ENCODE measurements at places on chromosomes 5 and 9. TPM values are rescaled to one million over a fixed set of nuclear protein-coding genes. Genes with fewer than 3 reads are reported as not detected.
A peak's percentile ranks its signal among the peaks of the same experiment; 100 is the strongest.

PCDHGA1 gene
- 1.2 TPM for polyA plus RNA-seq

ADCY2 gene
- polyA plus RNA-seq = 4.4 TPM

TSSK1B gene
- not detected for polyA plus RNA-seq

CNTLN gene
- polyA plus RNA-seq = 14.9 TPM

RANBP17 gene
- 10.9 TPM for polyA plus RNA-seq

STOML2 gene
- polyA plus RNA-seq = 136 TPM

IGFBPL1 gene
- polyA plus RNA-seq = 1.8 TPM

TXNDC8 gene
- not detected for polyA plus RNA-seq

NCS1 gene
- 27.4 TPM for polyA plus RNA-seq

DNA sequence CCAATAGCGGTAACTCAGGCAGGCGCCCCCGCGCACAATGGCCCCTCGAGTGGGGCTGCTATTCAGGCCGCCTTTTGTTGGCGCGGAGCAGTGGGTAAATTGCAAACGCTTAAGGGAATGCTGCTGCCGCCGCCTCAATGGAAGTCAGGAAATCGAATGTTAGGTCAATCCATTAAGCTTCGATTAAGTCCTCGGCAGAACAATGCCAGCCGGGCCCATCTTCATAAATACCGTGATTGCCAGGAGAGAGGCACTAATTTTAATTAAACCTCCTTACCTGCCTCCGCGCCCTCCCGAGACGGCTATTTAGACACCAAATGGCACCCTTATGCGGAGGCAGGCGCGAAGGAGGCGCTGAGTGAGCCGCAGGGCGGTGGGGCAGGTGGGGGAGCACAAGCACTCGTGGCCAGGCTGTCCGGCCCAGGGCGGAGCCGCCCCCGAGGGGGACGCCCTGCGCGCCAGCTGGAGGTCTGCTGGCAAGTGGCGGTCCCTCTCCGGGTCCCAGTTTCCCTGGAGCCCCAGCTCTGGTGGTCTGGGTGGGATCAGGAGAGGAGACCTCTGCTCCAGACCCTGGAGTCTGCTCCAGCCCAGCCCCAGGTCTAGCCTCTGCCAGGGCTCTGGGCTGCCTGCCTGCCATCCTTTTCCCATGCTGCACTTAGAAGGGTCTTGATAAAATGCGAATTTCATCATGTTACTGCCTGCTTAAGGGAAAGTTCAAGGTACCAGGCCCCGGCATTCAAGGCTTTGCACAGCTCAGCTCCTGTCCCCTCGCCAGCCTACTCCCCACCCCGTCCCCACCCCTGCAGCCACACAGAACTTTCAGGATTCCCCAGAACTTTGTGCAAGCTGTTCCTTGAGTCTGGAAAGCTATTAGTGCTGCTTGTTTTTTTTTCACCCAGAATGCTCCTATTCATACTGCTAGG is 19.7 kb downstream of the NR5A1 start:
- no peak for DNase-seq

DNA sequence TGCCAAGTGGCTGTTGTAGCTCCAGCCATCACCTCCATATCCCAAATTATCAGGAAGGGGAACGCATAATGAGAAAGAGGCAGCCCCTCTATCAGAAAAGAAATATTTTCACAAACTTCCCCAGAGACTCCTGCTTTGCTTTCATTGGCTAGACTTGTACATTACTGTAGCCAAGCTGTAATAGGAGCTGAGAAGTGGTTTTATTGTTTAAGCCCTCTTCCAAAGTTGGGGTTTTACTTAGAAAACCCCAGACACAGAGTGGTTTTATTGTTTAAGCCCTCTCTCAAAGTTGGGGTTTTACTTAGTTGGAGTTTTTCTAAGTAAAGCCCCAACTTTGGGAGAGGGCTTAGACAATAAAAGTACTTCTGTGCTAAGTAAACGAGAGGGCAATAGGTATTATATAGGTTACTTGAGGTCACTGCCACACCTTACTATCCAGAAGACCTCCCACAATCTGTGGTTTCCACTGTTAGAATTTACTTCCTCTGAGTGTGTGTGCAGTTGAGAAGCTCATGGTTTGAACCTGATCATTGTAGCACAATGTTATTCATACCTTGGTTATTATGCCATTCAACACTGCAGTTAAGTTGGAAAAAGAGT is 215.7 kb upstream of the OTULINL start:
- no peak for DNase-seq

- DNase-seq = no peak
Observed at GRCh38 chr5:169804861-169805260, 167.8 kb downstream of the DOCK2 start.

- DNase-seq = no peak
Observed at GRCh38 chr9:36725777-36726356, 153.2 kb downstream of the MELK start.

- no peak for DNase-seq
Observed at GRCh38 chr9:72786948-72787347, 165.9 kb downstream of the ALDH1A1 start.

DNA sequence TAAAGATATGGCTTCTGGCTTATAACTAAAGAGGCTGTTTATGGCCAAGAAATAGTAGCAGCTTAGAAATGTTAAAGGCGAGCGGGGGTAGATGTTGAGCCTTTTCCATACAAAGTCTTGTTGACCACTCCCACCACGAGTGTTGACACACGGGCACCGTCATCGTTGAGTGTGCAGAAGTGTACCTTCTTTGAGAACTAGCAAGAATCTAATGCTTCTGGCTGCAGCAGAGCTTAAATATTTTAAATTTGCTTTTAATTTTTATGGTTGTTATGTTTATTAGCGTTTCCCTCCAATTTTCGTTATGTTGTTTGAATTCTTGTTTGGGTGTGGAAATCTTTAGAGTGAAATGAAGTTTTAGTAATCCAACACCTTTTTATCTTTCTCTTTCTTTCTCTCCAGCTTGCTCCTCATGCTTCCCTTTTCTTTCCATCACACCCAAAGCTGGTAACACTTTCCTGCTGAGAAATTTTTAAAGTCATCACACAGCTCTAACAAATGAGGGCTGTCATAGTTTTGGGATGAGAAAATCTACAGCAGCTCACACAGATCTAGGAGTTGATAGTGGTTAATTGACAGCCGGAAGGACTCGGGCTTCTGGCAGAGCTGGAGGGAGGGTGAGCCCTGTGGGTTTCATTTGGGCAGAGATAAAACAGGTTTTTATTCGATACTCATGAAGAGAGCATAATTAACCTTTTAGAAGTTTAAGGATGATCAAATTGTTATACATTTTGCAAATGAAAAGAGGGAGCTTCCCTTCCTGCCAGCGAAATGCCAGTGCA is 120.1 kb upstream of the ZNF608 start:
- no peak for DNase-seq

- DNase-seq = no peak
Observed at GRCh38 chr9:1920386-1920785, 94.8 kb upstream of the SMARCA2 start.

GRCh38 chr9:100011062-100011681 is 87.6 kb downstream of the ERP44 start:
- peak; percentile 3 for DNase-seq

DNA sequence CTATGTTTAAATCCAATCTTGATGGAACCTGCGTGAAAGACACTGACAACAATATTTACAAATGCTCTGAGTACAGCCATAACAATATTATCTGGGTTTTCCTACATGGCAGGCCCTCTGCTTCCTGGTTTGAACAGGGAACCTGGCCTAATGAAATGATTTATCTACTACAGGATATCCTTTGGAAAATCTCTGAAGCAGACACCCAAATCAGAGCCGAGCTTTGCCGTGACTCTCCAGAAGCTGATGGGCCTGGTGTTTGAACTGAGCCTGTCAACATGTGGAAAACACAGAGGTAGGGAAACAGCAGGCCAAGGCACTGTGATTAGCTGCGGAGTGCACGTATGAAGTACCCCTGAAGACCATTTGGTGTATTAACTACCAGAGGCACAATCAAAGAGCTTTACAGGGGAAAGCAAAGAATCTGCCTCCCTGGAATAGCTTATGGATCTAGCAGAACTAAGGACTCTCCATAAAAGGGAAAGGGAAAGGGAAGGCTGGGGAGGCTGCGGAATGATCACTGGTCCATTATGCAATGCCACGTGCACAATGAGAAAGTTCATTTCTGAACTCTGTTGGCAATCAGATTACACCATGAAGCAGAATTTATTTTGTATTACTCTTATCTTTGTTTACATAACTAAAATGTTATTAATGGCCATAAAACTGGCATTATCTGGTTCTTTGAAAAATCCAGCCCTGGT is 321.9 kb downstream of the EBF1 start:
- no peak for DNase-seq

- no peak for DNase-seq
Observed at GRCh38 chr9:37046683-37047082, 12.6 kb upstream of the PAX5 start.

DNA sequence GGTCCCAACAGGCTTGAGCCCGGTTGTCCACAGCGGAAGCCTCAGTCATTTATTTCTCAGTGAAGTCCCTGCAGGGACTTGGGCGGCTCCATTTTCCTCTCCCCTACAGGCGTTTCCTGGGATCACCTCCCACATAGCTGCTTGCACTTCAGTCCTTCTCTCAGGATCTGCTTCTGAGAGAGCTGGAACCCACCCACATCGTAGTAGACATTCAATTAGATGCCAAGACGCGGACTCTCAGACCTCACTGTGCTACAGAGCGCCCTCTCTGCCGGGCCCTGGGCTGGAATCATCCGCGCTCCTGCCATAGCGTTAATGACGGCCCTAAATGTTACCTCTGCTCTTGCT is 54.0 kb upstream of the ROR2 start:
- DNase-seq = no peak

GRCh38 chr5:170907758-170908157 is 45.9 kb downstream of the RANBP17 start:
- DNase-seq = no peak

- no peak for DNase-seq
Observed at GRCh38 chr5:131786036-131786435, 10.8 kb downstream of the FNIP1 start.

DNA sequence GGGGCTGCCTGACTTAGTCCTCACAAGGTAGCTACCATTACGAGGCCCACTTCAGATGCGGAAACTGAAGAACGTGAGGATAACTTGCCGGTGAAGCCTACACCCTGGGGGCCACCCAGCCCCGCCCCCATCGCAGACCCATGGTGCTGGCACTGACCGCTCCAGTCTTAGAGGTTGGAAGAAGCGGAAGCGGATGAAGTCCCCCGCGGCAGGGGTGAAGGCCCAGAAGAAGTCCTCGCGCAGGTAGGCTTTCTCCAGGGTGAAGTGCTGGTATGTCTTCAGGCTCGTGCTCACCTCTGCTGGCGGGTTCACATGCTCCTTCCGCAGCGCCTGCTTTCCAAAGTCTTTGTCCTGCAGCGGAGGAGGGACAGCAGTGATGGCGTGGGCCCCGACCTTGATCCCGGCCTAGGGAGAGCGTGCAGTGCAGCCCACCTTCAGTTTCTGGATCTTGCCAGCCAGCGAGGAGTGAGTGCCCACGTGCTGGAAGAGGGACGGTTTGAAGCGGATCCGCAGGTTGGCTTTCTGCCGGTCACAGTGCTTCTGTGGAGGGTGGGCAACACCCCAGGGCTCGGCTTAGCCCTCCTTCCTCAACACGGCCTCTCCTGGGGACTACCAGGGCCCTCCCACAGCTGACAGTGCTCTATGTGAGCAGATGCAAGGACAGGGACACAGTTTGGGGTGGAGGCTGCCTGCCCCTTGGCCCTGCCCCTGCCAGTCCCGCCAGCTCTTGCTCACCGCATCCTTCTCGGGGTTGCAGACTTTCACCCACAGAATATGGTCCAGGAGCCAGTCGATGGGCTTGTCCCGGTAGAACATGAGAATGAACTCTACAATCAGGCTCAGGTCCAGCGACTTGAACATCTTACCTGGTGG is 5.2 kb downstream of the LTC4S start:
- DNase-seq = no peak

DNA sequence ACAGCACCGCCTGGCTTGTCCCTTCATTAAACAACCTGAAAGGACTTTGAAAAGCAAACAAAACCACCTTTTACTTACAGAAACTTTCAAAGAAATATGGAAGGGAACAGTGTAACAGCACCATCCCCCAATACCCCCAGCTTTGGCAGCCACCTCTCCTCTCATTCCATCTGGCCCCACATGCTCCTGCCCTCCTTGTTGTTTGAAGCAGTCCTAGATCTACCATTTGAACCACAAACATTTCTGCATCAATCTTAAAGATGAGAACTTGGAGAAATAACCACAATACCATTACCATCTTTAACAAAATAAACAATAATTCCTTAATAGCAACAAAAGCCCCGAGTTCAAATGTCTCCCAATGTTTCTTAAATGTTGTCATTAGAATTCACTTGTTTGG is 17.8 kb upstream of the COL15A1 start:
- DNase-seq = no peak

DNA sequence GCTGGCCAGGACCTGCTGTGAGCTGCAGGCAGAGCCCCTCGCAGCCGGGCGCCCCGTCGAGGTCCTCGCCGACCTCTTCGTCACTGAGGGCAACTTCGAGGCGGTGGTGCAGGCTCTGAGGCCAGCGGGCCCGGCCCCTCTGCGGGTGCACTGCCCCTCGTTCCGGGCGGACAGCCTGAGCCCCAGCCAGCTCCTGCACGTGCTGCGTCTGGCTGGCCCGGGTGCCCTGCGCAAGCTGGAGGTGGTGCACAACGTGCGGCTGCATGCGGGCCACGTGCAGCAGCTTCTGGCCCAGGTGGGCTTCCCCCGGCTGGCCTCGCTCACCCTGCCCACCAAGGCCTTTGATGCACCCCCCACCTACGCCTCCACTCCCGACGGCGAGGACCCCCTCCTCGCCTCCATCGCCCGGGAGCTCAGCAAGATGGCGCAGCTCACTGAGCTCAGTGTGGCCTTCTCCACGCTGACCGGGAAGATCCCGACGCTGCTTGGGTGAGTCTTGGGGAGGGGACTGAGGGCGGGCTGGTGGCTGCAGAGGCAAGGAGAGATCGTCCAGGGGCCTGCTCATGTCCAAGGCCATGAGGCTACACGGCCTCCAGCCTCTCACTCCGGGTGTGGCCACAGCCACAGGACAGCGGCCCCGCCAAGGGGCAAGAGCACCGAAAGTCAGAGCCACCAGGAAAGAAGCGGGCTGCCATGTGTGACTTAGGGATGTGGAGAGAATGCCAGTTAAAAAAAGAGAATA is 825 bp downstream of the LRRC14B start:
- no peak for DNase-seq

GRCh38 chr9:89425024-89425805 is 72.7 kb downstream of the SEMA4D start:
- DNase-seq = no peak

- DNase-seq = no peak
Observed at GRCh38 chr9:71483436-71483835, 284.9 kb downstream of the CEMIP2 start.

DNA sequence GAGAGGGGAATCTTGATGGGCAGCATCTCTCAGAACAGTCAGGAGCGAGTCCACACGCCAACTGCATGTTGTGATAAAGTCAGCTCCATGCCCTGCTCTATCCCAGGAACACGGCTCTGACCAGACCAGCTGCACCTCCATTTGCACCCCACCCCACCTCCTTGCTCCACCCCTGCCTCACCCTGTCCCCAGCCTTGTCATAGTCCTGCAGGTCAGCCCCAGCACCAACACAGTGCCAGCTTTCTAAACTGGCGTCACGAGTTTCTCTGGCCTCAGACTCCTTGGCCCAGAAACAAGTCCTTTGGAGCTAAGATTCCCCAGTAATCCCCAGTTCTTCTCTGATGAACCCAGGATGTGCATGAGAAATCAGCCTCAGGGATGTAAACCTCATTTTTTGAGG is 23.5 kb downstream of the GGTA1 start:
- no peak for DNase-seq

- DNase-seq = no peak
Observed at GRCh38 chr9:90795871-90796317, 5.7 kb upstream of the SYK start.

- peak; percentile 36 for DNase-seq
Observed at GRCh38 chr9:74773886-74774479, 113.7 kb downstream of the TRPM6 start.

Measured in right renal cortex interstitium (tissue), 3 donors.